ENCODE measurements at places on chromosomes 6 and 20.

DNA sequence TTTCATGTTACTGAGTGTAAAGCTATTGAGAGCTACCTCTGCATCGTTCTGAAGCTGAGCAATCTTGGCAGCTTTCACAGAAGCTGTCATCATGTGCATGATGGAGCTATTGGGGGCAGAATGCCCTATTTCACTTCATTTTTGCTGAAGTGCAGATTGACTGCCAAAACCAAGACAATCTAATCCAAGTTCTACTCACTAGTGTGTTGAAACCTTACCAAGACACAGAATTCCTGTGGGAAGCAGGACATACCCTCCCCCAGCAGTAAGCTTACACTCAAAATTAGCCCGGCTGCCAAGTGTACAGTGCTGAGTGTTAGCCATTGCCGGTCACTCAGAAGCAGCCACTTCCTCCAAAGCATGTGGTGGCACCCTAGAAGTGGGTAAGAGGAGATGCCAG lies 177.3 kb upstream of the TENT5A start:
- DNase-seq: no peak

- no peak for DNase-seq
Measured at GRCh38 chr20:43529457-43530153, 22.1 kb downstream of the L3MBTL1 start.

DNA sequence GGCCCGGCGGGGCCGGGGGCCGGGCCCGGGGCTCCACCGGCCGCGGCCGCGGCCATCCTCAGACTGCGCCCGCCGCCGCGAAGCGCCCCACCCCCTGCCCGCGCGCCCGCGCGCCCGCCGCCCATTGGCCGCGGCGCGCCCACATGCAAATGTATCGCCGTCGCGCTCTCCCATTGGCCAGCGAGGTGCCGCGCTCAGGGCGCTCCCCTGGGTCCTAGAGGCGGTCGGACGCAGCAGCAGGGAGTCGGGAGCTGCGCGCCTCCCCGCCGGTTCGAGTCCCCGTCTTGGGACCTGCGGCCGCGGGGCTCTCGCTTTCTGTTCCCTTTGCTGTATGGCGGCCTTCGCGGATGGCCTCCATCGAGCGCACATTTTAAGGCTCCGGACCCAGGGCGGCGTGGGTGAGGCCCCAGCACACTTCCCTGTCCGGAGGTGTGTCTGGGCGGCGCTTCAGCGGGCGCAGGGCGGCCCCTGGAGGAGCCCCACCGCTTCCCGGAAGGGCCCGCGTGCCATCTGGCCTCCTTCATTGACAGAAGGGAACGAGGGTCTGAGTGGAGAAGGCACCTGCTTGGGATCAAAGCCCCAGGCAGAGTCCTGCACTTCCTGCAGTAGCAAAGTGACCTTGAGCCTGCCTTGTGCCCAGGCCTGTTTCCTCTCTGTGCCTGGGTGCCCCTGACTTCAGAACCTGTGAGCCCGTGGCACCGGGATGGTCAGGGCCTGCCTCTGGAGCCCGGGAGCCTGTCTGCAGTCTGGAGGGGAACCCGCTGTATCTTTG lies at the start of gene CABLES2:
Gene CABLES2, minus strand, starts transcription at position 65 of the 772 bp plus-strand sequence. Its CDS starts 9 bp downstream, at position 56.
- peak; percentile 96 for DNase-seq

DNA sequence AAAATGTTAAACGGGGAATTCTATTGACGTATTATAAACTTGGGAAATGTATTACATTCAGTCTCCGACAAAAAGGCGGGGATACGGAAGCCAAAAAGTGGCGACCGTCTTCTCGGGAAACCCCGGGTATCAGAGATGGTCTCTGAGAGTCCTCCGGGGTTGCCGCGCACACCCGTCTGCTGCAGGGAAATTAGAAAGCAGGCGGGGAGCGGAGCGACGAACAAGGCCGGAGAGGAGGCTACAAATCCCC lies 1.5 kb downstream of the SALL4 start:
- peak; percentile 34 for DNase-seq

GRCh38 chr6:36671687-36672375 lies 6.7 kb upstream of the CDKN1A start:
- no peak for DNase-seq

GRCh38 chr20:23497536-23497935 lies 6.6 kb downstream of the CST8 start:
- DNase-seq: no peak

GRCh38 chr20:137668-138490 lies 4.5 kb upstream of the DEFB126 start:
- DNase-seq: peak; percentile 3

DNA sequence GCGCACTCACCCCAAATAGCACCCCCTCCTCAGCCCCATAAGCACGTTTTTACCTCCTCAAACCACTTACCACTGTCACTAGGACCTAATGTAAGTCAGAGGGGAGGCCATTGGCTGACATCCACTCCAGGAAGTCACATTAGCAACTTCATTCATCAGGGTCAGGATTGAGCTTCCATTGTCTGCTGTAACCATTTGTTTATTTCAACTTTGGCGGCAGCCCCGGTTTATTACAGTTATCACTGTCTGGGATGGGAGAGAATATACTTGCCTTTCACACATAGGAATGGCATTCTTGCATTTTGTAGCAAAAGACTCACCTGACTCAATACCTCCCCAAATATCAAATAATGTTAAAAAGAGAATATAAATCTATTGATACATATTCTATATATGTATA lies 38.3 kb downstream of the MAFB start:
- peak; percentile 35 for DNase-seq

DNA sequence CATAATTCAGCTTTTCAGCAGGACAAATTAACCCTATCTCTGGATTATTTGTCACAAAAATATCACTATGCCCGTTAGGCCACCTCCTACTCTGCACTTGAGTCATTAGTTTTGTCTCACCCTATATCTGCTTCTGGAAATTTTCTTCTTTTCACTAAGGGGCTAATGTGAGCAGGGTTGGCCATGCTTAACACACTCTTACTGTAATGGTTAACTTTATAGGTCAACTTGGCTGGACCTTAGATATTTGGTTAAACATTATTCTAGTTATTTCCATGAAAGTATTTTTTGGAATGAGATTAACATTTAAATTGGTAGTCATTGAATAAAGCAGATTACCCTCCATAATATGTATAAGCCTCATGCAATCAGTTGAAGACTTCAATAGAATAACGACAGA lies 394.6 kb upstream of the PTCHD4 start:
- no peak for DNase-seq

GRCh38 chr20:52469128-52469527 lies 277.5 kb upstream of the ZFP64 start:
- no peak for DNase-seq

DNA sequence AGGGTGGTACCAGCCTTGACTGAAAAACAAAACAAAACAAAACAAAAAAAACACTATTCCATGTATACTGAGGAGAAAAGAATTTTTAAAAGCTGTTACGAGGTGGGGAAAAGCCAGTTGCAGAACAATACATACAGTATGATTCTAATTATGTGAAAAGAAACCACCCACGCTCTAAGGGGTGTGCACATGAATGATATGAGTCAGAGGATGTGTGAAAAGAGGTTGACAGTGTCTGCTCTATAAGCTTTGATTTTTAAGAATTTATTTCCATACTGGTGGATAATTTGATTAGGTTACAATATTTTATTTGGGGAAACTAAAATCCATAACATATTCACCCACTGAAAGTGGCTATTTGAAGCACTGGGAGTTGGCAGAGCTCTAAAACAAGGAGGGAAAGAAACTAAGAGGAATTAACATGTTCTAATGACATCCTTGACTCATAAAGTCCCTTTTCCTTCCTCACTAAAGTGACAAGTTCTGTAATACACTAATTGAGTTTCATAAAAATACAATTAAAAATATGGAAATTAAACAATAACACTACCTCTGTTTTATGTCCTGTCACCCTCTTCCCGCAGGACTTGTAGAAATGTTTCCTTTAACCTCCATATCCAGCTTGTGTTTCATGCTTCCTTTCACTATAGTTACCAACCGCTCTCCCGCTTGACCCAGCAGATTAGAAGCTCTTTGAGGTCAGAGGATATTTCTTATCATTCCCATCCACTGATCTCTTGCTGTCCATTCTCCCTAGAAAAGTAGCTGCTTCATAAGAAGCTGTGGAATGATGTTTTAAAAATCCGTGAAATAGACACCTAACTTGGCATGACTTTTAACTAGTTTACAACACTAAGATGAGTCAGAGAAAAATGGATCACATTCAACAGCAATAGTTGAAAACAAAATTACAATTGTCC lies 118.6 kb upstream of the CCDC28A start:
- peak; percentile 82 for DNase-seq

DNA sequence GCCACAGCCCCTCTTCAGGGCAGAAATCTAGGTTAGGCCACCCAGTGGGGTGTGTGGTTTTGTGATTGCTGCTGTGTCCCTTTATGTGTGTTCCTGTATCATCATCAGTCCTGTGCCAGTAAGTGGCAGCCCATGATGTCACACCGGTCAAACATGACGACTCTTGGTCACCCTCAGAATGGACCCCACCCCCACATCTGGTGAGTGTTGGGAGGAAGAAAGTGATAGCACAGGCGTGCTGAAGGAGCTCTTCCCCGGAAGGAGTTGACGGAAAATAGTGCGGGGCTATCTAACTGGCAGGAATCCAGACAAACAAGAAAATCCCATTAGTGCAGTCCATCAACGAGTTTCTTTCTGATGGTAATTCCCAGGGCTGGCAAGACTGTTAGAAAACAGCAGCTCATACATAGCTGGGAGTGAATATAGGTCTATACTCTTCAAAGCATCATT lies 33.4 kb upstream of the IL17A start:
- no peak for DNase-seq

DNA sequence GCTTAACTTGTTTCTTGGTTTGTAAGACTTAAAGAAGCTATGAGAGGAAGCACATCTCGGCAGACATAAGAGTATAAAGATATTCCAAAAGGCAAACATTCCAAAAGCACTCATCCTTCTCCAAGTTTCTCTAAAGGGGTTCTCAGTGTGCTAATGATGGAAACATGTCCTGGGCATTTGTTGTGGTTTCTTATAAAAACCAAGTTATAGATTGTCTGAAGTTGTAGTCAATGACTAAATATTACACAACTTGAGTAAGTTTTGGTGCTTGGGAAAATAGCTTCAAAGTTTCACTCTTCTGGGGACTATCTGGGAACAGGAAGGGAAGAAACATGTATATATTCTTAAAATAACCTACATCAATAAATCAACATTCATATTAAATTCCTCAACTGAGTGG lies 128.3 kb upstream of the TBX18 start:
- DNase-seq: no peak

GRCh38 chr20:38610521-38610920 lies 8.9 kb downstream of the ARHGAP40 start:
- no peak for DNase-seq

GRCh38 chr6:159682810-159683209 lies 10.2 kb downstream of the SOD2 start:
- no peak for DNase-seq

DNA sequence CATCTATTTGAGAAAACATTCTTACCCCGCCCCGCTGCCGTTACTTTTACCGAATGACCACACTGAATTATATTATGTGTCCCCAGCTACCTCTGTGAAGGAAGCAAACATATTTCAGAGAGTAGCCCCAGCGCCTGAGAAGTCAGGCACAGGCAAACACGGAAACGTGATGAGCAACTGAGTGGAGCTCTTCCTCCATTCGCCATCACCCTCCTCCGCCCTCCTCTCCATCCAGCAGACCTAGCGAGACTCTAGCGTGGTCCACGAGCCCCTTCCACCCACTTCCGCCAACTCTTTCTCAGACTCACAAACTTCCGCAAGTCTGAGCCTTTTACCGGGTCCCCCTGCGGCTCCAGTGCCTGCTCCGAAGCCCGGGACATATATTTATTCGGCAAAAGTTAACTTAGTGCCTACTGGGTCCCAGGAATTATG lies 582 bp downstream of the SNRPB start:
- peak; percentile 68 for DNase-seq

DNA sequence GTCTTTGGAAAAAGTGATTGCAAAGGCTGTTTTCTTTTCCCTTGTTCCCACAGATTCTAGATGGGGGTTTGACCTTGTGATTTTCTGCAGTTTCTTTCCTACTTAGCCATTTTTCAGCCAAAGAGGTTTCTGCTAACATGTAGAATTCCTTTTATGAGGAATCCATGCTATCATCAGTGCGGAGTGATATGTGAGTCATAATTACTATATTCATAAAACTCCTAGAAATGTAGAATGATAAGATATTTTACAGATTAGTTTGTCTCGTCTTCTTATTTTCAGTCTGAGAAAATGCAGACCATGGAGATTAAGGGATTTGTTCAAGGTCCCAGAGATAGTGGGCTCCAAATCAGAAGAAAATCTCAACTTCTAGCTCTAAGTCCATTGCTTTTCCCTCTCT lies 98.6 kb downstream of the KCNQ5 start:
- DNase-seq: no peak

- DNase-seq: no peak
Measured at GRCh38 chr6:149492798-149493343, 8.1 kb upstream of the ZC3H12D start.

- DNase-seq: no peak
Measured at GRCh38 chr20:38497246-38497935, 24.7 kb downstream of the RALGAPB start.

DNA sequence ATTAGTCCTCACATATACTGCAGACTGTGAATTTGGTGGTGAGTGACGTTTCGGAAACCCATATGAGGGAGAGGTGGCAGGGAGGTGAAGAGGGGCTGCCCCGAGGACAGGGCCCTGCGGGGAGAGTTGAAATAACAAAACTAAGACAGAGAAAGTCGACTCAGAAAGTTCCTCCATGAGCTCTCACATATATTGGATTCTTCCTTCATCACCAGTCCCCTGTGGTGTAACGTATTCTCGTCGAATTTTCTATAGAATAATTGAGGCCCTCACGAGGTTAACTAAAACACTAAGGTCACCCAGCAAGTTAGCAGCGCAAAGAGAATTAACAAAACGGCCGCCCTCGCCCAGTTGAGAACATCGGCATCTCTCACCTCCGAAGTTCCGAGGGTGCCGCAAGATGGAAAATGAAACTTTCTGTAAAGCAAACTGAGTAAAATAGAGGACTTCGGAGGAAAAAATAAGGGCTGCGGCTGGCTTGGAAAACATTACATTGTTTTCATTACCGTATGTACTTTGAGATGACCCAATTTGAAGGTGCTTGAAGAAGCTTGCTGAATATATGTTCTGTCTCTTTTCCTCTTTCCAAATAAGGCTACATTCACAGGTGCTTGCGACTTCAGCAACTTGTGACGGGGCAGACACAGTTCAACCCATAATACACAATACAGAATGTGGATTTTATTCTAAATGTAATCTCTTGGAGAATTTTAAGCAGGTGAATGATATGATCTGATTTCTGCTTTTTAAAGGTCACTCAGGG lies 490.9 kb upstream of the JARID2 start:
- no peak for DNase-seq

Data from dermis blood vessel endothelial cell (primary cell).